ENCODE measurements at places on chromosomes 7 and 10.

DNA sequence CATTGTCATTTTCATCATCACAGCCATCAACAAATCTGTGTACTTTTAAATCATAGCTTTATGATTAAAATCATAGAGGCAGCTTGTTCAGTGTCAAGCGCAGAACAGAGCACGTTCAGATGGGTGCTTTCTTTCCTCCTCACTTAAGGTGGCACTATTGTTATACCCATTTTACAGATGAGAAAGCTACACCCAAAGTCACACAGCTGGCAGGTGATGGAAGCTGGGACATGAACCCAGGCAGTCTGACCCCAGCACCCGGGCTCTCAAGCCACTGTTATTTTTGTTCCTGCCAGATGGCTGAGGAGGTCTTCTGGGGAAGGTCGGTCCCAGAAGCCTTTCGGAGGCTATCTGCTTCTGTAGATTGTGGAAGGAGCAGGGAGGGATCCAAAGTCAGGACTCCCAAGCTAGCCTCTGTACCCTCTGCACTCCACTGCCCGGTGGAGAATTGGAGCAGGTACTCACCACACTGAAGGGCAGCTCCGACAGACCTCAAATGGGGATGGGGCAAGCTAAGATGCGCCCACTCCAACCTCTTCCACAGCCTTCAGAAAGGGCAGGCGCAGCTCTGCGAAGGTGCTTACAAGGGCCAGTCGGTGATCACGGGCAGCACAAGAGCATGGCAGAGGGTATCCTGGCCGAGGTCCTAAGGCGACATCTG, 610 bp downstream of the AVPI1 start:
- no peak for DNase-seq

- no peak for DNase-seq
These were observed 613 bp downstream of the MAPK8 start for GRCh38 chr10:48306870-48307710.

- DNase-seq = peak; percentile 52
These were observed 26.2 kb downstream of the TBATA start for GRCh38 chr10:70758757-70759514.

GRCh38 chr10:79433324-79434222, 11.9 kb downstream of the ZCCHC24 start:
- DNase-seq = no peak

DNA sequence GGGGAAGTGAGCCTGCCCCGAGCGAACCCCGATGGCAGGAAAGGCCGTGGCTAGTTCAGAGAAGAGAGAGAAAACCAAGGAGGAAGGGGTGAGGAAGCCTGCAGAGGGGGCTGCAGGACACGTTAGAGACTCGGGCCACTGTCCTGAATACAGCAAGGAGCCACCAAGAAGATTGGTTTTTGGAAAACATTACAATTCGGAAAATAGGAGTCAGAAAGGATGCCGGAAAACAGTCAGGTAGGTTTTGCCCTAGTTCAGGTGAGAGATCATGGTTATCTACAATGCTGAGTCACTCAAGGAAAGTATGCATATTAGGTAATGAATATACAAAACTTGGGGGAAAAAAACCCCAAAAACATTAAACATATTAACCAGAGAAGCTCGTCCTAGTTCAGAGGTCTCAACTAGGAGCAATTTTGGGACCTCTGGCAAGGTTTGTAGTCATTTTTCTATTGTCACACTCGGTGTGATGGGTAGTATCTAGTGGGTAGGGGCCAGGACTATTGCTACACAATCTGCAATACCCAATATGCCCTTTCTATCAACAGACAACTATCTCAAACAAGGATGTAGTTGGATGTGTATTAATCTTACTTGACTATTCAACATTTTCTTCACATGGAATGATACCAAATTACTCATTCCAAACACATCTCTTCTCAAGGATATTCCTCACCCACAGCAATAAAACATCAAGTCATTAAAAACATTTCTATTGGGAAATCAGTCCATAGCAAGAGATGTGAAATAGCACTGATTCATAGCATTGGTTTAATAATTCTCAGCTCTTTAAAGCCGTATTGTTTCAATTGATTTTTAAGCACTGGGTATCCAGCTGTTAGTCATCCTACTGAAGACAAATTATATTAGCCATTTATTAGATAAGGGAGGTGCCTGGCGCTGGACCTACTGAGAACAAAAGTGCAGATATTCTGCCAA, 74.4 kb upstream of the RSU1 start:
- DNase-seq = no peak

GRCh38 chr7:115068220-115068619, 146.3 kb downstream of the MDFIC start:
- no peak for DNase-seq

- no peak for DNase-seq
These were observed 35.8 kb upstream of the NPSR1 start for GRCh38 chr7:34622182-34622581.

Measured in amniotic stem cell (primary cell).